Activated CD8-positive, alpha-beta memory T cell treated with anti-CD3 and anti-CD28 coated beads for 4 hours (primary cell): ENCODE measurements at places on chromosomes 2 and 18.

- DNase-seq, result no peak
Measured at GRCh38 chr2:152421521-152422370, 86.8 kb downstream of the FMNL2 start.

GRCh38 chr18:37247497-37248161 is 318.0 kb downstream of the CELF4 start:
- no peak for DNase-seq

DNA sequence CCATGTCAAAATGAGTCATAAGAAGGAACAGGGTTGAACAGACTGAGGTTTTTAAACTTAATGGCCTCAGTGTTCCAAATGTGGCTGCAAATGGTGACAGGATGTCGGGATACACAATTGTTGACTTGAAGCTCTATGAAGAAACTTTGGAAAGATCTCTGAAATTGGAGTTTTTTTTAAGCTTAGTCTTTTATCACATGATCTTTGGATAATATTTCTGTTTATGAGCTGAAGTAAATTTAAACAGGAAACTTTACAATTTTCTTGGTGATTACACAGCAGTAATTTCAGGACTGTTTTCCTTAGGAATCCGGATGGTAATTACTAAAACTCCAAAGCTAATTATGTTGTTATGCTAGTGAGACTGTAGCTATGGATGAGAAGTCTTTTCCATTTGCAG is 199.1 kb upstream of the NRXN1 start:
- no peak for DNase-seq

DNA sequence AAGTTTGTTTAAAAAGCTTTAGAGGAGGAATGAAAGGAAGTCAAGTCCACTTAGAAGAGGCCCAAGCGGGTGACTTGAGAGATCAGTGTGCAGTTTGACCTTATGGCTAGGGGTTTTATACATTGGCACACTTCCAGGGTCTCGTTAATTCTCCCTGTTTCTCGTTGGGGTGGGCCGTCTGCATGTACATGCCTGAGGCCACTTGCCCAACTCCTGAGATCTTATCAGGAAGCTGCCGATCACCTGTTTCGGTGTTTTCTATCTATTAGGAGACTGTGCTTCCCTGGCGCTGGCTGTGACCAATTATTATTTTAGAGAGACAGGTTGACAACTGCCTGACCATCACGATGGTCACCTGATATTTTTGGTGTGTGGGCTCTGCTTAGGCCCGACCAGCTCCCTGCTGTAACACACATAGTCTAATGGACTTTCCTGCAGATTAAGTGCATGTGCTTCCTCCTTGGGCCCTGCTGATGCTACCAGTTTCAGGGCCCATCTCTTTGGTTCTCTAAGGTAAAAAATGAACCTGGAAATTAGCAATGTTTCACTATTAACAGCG is 31.0 kb upstream of the MSH6 start:
- DNase-seq, result no peak

DNA sequence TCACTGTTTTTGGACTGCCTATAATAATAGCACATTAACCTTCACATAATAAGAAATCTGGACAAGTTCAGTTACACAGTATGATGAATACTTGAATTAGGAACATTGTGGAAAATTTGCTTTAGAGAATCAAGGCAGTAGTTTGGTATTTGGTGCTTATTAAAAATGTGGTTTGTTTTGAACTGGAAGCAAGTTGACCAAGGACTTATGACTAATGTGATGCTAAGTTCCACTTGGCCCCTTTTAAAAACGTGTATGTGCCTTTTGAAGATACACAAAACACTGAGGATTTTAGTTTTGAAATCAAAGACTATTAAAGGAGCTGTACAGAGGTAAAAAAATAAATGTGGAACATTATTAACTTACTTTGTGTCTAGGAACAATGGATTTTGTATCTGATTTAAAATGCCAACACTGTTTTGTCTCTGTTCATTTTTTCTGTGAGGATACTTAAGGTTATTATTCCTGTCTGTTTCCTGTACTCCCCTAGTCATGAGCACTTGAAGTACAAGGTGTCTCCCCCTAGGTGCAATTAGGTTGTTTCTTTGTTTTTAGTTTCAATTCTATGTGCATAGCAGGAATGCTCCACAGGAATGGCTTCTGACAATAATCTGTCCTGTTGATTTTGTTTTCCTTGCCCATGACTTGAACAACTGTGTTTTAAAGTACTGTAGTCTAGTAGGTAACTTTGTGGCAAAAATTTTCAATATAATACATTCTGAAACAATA is 49.6 kb upstream of the PTH2R start:
- no peak for DNase-seq

- DNase-seq, result no peak
Measured at GRCh38 chr2:233815861-233816260, 37.7 kb downstream of the MROH2A start.

GRCh38 chr18:44681076-44681970 is 635 bp downstream of the SETBP1 start:
- no peak for DNase-seq
